ENCODE measurements at places on chromosomes 1 and 21.

GRCh38 chr1:157419845-157420542 is 132.3 kb downstream of the FCRL5 start:
- DNase-seq = no peak

GRCh38 chr1:240109130-240109529 is 17.4 kb downstream of the FMN2 start:
- DNase-seq = no peak

DNA sequence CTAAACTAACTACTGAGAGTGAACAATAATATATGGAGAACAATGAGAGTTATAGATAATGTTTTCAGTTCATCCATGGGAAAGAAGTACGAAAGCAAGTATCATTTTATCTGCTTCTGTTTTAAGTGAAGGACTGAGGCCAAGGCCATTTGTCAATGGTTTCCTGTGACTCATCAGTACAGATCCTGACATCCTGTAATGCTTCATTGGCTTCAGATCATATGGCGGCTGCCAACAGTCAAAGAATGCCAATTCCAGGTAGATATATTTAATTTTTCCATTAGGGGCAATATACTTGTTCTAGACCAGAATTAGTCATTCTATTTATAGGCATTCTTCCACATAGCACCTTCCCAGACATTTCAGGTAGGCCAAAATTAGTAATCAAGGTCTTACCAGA is 97.3 kb downstream of the USH2A start:
- DNase-seq = no peak

DNA sequence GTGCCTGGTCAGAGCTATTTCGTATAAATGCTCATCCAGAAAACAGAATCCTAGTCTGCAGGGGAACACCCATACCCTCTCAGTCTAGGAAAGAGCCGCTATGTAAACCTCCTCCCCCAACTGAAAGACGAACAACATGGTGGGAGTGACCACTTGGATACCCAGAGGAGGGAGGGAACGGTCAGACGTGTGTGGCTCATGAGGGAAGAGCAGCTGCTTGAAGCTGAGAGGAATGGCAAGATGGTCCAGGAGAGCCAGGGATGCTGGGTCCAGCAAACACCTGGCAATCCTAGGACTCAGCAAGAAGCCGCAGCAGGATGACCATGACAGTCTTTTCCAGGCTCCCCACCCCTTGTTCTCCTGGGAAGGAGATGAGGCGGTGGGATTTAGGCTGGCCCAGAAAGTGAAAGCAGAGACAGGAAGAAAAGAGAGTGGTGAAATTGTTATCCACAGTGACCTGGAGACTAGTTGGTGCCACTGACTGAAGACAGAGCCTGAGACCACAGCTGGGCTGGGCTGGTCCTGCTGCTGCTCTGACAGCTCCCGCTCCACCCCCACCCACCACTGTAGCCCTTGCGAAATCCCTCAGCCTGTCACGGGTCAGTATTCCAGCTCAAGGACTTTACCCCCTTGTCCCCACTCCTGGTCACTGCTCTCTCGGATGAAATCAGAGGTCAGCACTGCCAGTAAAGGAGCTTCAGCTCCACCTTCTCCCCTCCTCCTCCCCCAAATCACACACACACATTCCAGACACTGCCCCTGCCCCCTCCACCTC is 3.6 kb downstream of the CERS2 start:
- no peak for DNase-seq

GRCh38 chr1:40305451-40305850 is 11.6 kb downstream of the COL9A2 start:
- peak; percentile 7 for DNase-seq

DNA sequence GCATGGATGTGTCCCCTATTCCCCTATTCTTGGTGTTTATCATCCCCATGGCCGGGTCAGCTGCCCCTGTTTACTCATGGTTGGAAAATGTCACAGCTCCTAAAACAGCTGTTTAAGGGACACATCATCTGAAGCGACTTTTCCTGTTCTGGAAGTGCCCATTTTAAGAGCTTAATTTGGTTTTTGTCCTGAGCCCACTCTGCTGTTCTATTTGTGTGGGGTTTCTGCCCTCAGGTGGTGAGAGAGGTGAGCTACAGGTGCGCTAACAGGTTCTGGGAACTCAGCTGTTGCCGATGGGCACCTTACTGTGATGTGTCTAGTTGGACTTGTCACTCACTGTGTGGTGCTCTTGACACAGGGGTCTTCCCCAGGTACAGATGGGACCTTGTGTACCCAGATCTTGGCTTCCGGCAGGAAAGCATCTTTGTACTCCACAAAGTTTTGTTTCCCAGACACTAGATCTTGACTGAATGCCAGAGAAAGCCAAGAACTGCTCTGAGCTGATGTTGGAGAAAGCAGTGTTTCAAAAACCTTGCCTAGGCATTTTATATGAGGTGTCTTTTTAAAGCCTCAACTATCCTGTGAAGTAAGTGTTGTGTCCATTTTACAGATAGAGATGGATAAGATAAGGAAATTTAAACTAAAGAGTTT is 59.0 kb upstream of the CD1D start:
- DNase-seq = peak; percentile 64

Data from HEK293T (cell line).